ENCODE measurements at places on chromosomes 1 and 21.
A peak's percentile ranks its signal among the peaks of the same experiment; 100 is the strongest.

GRCh38 chr1:121538943-121539575 lies 354.3 kb downstream of the SRGAP2C start:
- no peak for DNase-seq

DNA sequence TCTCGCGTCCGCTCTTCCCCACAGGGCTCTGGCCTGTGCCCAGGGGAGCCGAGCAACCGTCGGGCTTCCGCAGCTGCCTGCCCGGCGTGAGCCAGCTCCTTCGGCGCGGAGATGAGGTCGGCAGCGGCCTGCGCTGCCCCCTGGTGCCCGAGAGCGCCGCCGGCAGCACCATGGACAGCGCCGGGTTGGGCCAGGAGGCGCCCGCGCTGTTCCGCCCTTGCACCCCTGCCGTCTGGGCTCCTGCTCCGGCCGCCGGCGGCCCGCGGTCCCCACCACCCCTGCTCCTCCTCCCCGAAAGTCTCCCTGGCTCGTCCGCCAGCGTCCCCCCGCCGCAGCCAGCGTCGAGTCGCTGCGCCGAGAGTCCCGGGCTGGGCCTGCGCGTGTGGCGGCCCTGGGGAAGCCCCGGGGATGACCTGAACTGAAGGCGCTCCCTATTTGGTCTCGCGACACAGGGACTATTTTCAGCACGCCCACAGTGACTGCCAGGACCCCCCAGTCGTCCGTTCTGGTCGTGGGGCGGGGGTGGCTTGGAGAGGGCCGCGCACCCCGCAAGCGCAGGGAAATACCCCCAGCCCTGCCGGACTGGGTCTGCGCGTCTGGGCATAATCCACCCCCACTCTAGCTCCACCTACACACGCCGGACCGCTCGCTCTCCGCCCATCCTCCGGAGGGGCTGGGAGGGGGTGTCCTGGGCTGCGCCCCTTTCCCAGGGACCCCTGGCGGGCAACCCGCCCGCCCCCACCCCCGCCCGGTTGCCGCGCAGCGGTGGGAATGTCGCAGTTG lies 1.3 kb downstream of the HES3 start:
- DNase-seq: peak; percentile 45

- DNase-seq: no peak
Measured at GRCh38 chr1:156887317-156887716, 6.2 kb upstream of the PEAR1 start.

DNA sequence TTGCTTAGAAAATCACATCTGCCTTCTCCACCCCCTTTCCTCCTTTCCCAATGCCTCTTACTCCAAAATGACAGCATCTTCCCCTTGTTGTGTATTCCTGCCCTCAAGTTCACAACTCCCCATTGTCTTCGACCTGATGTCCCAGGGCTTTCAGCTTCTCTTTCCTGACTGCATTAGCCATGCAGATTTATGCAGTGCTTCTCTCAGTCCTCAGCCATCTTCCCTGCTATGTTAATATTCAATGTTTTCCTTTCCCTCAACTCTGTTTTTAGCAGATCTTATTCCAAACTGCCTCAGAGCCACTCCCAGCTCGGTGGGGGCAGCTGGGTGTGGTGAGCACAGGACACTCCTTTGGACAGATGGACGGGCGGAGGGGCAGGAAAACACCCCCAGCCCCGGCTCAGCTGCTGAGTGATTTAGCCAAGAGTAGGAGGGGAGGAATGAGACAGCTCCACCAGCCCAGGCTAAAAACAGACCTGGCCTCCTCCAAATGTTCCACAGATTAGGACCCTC lies 71.0 kb downstream of the CD2 start:
- DNase-seq: no peak

DNA sequence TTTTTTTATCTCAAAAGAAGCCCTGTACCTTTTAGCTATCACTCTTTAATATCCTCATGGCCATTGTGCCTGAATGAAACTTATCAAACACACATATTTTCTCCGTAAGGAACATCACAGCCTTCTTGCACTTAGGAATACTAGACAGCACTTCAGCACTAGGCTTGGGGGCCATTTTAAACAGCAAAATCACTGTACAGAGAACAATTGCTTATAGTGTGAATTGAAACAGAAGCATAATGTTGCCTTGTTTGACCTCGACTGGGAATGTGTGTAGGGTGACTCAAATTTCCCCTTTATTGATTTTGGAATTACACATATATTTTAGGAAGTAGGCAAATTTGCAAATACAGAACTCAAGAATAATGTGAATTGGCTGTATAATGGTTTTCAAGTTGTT lies 36.4 kb downstream of the KYAT3 start:
- DNase-seq: no peak

DNA sequence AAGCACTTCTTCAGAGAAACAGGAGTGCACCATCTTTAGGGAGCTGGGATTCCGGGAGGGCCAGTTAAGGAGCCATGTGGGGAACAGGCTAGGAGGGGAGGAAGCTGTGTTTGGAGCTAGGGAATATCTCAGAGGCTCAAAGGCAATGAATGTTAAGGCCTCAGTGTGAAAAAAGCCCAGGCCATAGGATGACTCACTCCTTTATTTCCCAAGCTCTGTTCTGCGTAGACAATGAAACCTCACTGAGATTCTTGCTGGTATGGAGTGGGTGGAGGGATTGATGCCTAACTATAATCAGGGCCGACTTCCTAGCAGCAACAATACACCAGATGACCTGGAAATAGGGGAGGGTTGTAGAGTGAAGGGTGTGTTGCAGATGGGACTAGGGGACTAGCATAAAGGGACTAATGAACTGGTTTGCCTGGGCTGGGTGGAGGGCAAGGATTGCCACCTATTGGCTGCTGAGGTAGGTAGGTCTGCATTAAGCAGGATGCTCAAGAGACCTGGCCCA lies 2.1 kb downstream of the GNAT2 start:
- peak; percentile 81 for DNase-seq

DNA sequence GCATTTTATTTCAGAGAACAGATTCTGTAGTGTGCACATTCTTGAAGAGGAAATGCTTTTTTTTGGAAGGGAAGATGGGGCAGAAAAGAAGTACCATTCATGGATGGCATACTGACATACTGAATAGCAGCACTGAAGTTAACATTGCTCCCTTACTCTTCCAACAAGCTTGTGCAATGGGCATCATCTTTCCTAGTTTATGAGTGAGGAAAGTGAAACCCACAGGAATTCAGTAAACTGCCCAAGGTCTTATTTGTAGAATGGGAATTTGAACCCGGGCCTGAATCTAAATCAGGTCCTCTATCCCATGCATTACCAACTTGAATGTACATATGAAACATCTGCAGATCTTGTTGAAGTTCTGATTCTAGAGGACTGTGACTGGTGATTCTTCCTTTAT lies 215.7 kb upstream of the FGGY start:
- DNase-seq: no peak

GRCh38 chr1:229068270-229068987 lies 202.5 kb upstream of the RAB4A start:
- DNase-seq: no peak

- DNase-seq: no peak
Measured at GRCh38 chr21:36913247-36914169, 53.0 kb downstream of the HLCS start.

DNA sequence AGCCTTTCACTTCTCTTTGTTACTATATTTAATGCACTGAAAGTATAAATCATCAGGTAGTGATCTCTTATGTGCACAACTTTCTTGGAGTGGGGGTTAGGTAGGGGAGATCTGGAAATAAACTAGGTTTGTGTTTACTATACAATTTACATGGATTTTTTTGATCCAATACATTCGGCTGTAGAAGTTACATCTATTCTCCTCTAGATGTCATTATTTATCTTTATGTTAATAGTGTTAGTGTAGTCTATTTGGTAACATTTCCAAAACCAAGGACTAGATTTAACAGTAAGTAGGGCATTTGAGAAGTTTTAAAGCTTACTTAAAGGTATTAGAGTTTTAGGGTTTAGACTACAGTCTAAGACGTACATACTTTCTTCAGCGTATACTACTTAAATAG lies 5.4 kb downstream of the VPS45 start:
- peak; percentile 20 for DNase-seq

GRCh38 chr1:233959971-233960370 lies 55.5 kb downstream of the SLC35F3 start:
- DNase-seq: no peak

GRCh38 chr21:15826908-15827601 lies 97.3 kb downstream of the USP25 start:
- no peak for DNase-seq

- no peak for DNase-seq
Measured at GRCh38 chr21:39193380-39193779, 10.1 kb upstream of the PSMG1 start.

GRCh38 chr1:98210563-98210962 lies 289.7 kb upstream of the DPYD start:
- DNase-seq: no peak

- DNase-seq: peak; percentile 56
Measured at GRCh38 chr1:219041141-219041540, 132.5 kb upstream of the LYPLAL1 start.

GRCh38 chr1:17045634-17046333 lies 8.0 kb downstream of the SDHB start:
- DNase-seq: peak; percentile 39

DNA sequence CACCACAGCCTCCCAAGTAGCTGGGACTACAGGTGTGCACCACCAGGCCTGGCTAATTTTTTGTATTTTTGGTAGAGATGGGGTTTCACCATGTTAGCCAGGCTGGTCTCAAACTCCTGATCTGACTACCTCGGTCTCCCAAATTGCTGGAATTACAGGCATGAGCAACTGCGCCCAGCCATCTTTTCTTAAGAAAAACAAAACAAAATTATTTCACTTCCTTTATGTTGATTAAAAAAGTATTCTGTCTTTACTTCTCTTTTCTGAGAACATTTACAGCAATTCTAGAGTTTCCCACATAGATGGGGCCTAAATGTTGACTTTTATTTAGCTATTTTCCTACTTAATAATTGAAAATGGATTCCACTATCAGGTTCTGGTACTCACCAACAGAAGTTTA lies 17.3 kb upstream of the TMEM183A start:
- DNase-seq: no peak

DNA sequence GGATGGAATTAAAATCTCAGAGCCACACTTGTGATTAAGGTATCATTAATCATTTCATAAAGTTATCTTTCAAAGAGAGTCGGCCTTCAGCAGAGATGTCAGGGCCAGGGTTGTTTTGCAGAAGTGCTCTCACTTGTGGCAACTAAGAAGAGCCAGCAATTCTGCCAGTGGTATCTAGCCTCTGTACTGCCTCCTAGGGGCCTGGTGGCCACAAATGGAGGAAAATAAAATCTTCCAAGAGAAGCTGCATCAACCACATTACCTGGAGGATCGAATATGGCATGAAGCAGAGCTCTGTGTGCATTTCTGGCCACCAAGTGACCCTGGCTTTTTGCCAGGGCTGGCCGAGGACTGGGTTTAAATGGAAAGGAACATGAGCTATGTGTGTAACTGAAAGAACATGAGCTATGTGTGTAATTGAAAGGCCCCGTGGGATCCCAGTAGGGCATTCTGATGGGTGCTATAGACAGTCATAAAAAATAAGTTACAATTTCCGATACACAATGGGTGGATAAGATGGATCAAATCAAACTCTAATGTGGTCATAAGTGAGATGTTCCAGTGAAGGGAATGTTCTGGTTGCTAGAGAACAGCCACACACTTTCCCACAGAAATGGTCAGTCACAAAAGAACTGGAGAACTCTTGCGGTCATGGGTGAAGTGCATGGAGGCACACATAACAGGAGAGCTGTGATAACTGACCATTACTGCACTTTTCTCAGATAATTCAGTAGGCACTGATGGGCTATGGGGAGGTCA lies 335.8 kb downstream of the CAMTA1 start:
- no peak for DNase-seq

- DNase-seq: no peak
Measured at GRCh38 chr1:41240781-41241353, 1.2 kb downstream of the SCMH1 start.

- DNase-seq: peak; percentile 34
Measured at GRCh38 chr1:227388214-227389168, 70.2 kb upstream of the CDC42BPA start.

DNA sequence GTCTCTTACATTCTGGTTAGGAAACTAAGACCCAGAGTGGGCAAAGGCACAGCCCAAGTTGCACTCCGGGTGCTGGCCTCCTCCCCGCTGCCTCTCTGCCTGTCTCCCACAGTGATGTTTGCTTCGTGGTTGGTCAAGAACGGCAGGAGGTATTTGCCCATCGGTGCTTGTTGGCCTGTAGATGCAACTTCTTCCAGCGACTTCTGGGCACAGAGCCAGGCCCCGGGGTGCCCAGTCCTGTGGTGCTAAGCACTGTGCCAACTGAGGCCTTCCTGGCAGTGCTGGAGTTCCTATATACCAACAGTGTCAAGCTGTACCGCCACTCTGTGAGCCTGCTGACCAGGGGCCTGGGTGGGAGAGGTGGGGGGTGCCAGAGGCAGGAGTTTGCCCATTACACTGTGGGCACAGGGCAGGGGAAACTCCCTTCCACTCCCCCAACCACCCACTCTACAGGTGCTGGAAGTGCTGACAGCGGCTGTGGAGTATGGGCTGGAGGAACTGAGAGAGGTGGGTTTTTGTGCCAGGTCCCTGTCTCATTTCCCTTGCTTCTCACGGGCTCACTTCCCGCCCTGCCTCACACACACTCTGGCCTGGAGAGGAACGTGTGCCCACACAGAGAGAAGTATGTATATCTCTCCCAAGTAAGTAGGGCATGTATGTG lies 1.9 kb downstream of the BTBD19 start:
- DNase-seq: no peak

- DNase-seq: no peak
Measured at GRCh38 chr1:11514366-11514765, 35.4 kb downstream of the DISP3 start.
